ENCODE measurements at places on chromosomes 1 and 21.

- no peak for DNase-seq
These were observed 122.5 kb downstream of the GIPC2 start for GRCh38 chr1:78168306-78168705.

DNA sequence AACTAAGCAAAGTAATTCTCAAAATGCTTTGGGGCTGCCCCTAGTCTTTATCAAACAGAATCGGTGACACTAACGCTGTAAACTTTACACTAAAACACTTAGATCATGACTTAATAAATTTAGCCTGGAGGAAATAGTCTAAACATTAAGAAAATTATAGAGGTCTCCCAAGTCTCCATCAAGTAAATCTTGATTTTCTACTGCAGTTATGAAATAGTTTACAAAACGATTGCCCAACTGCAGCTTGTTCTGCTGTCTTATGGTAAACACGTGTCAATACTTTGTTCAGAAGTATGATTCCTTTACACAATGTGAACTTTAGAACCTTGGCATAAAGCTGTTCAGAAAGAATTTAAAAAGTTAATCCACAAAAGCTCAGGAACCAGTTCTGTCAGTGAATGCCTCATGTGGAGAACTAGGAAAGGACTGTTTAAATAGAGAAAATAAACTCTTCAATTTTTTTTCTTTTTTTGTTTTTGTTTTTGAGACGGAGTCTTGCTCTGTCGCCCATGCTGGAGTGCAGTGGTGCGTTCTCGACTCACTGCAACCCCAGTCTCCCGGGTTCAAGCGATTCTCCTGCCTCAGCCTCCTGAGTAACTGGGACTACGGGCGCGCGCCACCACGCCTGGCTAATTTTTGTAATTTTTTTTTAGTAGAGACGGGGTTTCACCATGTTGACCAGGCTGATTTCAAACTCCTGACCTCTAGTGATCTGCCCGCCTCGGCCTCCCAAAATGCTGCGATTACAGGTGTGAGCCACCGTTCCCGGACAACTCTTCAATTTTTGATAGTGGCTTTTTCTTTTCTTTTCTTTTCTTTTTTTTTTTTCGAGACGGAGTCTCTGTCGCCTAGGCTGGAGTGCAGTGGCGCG lies 1.6 kb downstream of the DDI2 start:
- DNase-seq = no peak

DNA sequence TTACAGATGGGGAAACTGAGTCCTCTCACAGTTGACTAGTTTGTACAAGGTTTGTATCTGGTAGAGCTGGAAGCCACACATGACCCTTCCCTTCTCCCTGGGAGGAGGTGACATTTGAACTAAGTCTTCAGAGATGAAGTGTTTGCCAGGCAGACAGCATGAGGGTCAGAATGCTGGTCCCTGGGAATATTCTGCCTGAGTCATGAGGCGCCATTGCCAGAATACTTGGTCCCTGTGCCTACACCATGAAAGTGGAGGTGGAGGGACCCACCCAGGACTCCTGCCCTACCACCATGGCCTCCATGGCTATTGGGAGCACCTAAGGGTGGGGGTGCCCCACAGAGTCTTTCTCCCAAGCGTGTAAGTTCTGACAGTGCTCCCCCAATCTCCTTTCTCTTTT lies 7.0 kb downstream of the RPS6KA1 start:
- DNase-seq = no peak

GRCh38 chr1:239417986-239418640 lies 31.7 kb downstream of the CHRM3 start:
- DNase-seq = no peak

- DNase-seq = no peak
These were observed 114.8 kb upstream of the NCAM2 start for GRCh38 chr21:20883408-20883800.

- DNase-seq = no peak
These were observed 77.2 kb upstream of the CDC42BPA start for GRCh38 chr1:227395426-227396028.

DNA sequence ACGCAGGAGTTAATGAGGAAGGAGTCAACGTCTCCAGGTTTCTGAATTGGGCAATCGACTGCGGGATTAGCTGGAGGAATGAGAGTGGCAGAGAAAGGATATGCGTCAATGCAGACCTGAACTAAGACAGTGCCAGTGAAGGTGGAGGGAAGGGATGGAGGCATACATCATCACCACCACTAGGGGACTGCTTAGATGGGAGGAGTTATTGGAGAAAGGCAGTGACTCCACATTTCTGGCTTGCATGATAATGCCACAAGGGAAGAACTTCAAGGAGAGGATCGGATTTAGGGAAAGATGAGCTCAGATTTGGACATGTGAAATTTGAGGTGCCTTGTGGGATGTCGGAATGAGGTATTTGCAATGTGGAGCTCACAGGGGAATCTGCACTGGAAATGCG lies 17.5 kb downstream of the VASH2 start:
- no peak for DNase-seq

- no peak for DNase-seq
These were observed 10.4 kb downstream of the TFF3 start for GRCh38 chr21:42304556-42305454.

DNA sequence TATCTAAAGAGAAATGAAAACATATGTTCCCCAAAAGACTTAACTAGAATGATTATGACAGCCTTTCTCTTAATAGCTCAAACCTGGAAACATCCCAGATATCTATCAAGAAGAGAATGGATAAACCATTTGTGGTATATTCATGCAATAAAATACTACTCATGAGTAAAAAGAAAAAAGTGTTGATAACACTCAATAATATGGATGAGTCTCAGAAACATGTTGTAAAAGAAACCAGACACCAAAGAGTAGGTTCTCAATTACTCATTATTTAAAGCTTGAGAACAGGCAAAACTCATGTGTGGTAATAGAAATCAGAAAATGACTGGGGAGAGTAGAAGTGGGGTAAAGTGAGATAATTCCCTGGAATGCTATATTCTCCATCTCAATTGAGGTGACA lies 154.1 kb downstream of the PHTF1 start:
- DNase-seq = no peak

DNA sequence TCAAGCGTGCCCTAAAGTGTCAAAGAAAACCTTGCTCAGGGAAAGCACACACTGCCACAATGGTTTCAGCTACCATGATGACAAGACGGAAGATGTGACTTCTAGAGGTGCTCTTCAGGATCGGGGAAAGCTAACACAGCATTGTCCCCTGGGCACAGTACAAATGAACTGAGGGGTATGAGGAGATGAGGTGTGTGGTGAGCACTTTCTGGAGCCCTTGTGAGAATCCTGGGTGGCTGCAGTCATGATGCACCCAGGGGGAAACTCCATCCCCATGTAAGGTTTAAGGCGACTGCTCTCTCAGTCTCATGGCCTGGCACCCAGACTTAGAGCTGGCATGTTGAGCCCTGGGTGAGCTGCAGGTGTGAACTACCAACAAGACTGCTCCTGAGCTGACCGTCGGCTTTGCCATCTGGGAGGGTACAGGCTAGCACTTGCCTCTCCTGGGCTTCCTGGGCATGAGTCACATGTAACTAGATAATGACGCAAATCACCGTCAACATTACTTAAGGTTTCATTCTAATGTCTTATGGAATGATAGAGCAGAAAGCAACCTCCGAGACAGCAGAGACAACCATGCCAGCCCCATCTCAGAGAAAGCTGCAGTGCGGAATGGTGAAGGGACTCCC lies 144.6 kb downstream of the CLIC6 start:
- no peak for DNase-seq
